ENCODE measurements at places on chromosomes 12 and 14.

DNA sequence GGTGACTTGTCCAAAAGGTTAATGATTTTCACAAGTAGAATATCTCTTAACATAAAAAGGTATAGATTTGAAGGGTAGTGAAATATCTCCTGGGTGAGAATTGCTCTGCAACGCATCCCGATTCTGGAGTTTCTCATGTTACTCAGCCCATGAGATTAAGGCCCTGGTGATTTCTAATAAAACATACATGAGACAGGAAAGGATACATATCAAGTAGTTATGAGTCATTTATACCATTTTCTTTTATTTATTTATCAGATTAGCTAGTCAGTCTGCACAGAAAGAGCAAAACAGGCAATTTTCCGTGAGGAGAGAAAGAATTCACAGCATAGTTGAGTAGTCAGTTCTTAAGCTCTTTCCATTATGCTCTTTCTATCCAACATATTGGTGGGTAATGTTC lies 535.6 kb upstream of the ATP2B1 start:
- no peak for DNase-seq

- no peak for DNase-seq
These were observed 31.7 kb downstream of the AACS start for GRCh38 chr12:125096894-125097293.

GRCh38 chr14:92650581-92651105 lies 97.8 kb downstream of the LGMN start:
- no peak for DNase-seq

DNA sequence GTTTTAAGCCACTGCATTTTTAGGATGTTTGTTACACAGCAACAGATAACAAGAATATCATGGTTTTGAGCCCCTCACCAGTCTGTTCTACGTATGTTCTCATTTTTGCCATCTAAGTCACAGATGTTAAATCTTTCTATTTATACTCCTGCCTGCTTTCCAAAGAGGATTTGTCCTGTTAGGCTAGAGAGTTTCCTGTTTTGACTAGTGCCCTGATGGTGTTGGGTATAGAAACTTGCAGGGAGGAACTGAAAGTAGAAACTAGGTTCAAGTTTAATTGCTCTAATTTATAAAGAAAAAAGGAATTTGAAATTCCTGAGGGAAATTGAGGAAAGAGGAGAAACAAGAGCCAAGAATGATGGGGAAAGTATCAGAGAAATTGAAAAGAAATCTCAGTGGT lies 74.4 kb upstream of the COCH start:
- DNase-seq, result no peak

DNA sequence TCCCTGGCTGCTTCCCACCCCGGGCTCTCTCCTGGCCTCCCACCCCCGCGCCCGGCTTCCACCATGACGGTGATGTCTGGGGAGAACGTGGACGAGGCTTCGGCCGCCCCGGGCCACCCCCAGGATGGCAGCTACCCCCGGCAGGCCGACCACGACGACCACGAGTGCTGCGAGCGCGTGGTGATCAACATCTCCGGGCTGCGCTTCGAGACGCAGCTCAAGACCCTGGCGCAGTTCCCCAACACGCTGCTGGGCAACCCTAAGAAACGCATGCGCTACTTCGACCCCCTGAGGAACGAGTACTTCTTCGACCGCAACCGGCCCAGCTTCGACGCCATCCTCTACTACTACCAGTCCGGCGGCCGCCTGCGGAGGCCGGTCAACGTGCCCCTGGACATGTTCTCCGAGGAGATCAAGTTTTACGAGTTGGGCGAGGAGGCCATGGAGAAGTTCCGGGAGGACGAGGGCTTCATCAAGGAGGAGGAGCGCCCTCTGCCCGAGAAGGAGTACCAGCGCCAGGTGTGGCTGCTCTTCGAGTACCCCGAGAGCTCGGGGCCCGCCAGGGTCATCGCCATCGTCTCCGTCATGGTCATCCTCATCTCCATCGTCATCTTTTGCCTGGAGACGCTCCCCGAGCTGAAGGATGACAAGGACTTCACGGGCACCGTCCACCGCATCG lies 1.8 kb downstream of the KCNA1 start:
- no peak for DNase-seq

DNA sequence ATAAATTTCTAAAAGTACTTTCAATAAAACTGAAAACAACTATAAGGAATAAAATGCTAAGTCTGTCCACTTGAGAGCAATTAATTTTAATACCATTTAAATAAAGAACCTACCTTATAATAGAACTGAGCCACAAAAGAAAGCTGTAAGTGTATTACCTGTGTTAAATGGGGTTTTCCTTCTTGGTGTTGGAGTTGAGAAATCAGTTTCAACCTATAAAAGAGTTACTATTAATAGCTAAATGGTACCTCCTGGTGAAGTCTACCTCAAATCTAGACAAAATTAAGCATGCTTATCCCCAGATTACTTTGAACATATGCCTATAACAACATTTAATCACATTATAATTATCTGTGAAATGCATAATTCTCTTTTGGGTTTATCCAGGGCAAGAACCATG lies 48.8 kb downstream of the MIS18BP1 start:
- no peak for DNase-seq

GRCh38 chr12:9797722-9798619 lies 29.3 kb upstream of the KLRF1 start:
- DNase-seq, result no peak

DNA sequence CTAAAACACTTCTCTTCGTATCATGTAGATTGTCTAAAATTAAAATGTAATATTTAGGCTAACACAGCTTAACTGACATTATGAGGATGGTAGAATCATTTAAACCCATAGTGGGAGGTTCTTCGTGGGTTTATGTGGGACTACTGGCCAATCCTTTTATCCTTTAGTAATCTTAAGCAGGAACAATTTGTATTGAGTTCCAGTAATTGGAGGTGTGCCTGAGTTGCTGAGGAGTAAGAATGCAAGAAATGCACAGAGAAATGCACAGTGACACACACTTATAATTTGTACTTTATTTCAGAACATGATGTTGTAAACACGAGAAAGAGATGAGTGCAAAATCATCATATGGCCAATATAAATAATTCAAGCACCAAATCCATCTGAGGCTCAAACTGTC lies 22.3 kb downstream of the OTOGL start:
- no peak for DNase-seq

- no peak for DNase-seq
These were observed 4.4 kb upstream of the MAX start for GRCh38 chr14:65106736-65107135.

- DNase-seq, result no peak
These were observed 1.6 kb downstream of the LTB4R start for GRCh38 chr14:24312736-24313507.

DNA sequence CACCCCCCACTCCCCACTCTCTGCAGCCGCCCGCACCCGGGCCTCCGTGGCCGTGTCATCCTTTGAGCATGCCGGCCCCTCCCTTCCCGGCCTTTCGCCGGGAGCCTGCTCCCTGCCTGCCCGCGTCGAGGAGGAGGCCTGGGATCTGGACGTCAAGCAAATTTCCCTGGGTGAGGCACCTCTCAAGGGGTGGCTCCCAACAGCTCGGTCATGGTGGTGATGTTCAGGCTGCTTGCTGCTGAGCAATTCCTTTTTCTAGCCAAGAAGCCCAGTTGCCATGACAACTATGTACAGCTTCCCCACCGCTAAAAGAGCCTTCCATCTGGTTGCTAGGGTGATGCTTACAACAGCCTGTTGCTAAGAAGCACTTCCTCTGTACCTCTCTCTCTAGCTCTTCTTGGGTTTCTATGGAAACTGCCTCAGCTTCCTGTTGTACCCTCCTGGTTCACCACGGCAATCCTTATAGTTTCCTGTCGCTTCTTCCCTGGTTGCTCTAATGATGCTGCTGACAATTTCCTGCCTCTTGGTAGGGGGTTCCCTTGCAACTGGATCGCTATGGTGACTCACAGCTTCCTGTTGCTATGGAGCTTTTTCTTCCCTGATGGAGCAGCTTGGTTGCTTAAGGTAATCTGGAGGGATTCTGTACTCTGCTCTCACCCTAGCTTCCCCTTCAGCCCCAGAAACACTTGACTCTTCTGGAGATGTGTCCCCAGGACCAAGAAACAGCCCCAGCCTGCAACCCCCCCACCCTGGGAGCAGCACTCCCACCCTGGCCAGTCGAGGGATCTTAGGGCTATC lies 11.0 kb downstream of the ZNF219 start:
- no peak for DNase-seq

- no peak for DNase-seq
These were observed 1.1 kb upstream of the BCDIN3D start for GRCh38 chr12:49843876-49844437.

GRCh38 chr14:75282170-75282554 lies 3.5 kb downstream of the FOS start:
- no peak for DNase-seq

- DNase-seq, result no peak
These were observed 76.7 kb downstream of the DIP2B start for GRCh38 chr12:50581226-50582184.

DNA sequence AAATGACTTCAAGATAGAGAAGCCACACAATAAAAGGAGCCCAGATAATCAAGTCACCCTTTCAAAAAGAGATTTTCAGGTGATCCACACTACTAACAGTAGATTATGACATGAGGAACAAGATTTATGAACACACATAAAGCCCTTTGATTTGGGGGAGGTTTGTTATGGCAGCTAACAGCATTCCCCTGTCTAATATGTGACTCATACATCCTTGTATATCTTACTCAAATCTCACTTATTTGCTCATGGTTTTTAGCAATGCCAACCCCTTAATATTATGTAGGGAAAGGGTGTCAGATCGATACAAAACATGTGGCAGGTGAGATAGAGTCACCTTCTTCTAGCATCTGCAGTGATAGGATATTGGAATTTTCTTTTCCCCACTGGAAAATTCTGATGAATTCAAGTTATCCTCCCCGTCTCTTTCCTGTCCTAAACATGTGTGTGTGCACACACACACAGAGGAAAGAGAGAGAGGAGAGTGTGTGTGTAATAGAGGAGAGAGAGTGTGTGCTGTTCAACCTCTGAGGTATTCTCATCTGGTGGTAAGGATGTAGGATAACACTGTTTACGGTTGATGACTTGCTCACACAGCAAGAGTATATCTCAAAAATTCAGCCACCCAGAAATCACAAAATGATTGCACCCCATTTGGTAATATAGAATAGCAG lies 319.9 kb downstream of the KCNC2 start:
- DNase-seq, result no peak

DNA sequence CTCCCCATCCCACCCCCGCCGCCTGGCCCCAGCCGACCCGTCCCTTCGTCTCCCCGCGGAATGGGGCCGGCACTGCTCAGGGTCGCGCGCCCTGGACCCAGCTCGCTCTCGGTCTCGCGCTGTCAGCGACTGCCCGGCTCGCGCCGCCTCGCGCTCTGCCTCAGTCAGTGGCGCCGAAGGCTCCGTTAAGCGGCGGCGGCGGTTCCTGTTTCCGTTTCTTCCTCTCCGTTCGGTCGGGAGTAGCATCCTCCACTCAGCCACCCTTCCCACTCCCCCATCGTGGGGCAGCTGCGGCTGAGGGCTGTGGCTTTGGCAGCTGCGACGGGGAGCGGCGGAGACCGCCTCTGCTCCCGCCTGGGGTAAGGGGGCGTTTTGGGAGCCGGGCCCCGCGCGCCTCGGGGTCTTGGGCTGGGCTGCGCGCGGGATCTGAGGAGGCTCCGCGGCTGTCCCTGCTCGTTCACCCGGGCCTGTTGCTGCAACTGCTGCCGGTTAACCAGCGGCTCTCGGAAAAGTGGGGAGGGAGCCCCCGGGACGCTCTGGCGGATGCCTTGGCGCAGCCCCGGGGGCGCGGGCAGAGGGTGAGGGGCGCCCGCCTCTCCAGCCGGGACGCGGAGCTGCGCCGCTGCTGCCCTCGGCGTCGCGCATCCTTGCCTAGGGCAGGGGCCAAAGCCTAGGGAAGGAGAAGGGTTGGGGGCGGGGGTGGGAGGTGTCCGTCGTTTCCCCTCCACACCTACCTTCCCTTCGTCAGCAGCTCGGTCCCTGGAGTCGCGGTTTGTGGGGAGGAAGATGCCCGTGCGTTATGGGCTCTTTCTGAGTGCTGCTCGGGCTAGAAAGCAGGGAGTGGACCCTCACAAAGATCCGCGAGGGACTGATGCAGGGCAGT lies 567 bp downstream of the FUT8 start:
- DNase-seq, result no peak

DNA sequence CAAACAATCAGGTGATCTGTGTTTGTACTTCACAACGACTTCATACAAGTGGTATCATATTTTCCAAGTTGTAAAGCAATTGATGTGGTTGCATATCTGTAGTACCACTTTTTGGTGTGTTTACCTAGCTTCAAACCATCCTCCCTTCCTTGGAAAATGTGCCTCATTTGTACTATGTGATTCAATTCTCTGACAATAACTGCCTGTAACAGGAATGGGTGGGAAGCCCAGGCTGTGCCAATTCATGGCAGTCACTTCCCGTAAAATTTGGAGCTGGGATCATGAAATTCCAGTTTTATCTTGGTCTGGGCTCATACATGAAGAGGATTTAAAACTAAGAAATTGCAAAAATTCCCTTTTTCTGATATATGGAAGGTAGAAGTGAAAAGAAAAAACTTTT lies 250.1 kb downstream of the DIO2 start:
- no peak for DNase-seq

DNA sequence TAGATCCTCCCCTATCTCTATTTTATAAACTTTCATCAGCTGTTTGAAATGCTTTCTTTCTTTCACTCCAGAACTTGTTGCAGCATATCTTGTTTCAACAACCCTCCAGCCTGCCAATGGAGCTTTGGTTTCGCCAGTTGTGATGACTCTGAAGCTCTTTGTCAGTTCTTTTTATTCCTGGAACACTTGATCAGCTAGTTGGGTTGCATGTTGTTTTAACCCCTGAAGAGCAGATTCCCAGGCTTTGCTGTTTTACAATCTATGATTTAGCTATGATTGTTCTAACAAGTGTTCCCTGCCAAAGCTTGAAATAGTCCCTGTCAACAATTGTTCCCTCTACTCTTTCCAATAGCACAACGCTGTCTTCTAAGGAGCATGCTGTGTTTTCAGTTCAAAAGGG lies 50.6 kb upstream of the FUT8 start:
- DNase-seq, result no peak

GRCh38 chr12:16350682-16351081 lies 3.2 kb downstream of the MGST1 start:
- no peak for DNase-seq

DNA sequence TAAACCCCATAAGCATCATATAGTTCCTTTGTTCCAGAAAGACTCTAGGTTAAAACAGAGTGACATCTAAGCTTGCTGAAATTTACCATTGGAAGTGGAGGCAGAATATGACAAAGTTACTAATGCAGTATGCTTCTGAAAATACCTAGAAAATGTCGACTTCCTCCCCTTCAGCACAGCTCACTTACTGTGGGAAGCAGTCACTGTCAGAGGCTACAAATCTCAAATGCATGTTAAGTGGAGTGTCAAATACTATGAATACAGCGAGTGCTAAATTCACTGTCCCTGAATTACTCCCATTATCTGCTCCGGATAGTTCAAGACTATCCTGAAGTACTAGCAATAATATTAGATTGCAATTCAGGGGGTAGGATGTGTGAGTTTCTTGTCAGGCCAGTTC lies 1454.6 kb downstream of the AACS start:
- DNase-seq, result no peak

DNA sequence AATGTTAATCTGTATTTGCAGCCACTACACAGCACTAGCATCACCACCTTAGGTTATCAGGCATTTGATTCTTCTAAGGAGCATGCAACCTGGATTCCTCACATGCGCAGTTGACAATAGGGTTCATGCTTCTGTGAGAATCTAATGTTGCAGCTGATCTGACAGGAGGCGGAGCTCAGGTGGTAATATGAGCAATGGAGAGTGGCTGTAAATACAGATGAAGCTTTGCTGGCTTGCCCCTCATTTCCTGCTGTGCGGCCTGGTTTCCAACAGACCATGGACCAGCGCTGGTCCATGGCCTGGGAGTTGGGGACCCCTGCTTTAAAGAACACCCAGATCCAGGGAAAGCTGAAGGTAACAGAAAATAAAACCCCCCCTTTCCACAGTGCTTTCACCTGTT lies 51.0 kb downstream of the TMX1 start:
- DNase-seq, result no peak

Measured in cortex of kidney (tissue), 1 donor.